ENCODE measurements at places on chromosomes 2 and 18. TPM values are rescaled to one million over a fixed set of nuclear protein-coding genes. Genes with fewer than 3 reads are reported as not detected.

LYPD6B gene
- 0.36 TPM for total RNA-seq

AMER3 gene
- not detected for total RNA-seq

NETO1 gene
- not detected for total RNA-seq

RNF152 gene
- 137 TPM for total RNA-seq

ABCG8 gene
- total RNA-seq: not detected

DYNC2LI1 gene
- total RNA-seq: 11.1 TPM

CYTIP gene
- 0.27 TPM for total RNA-seq

IL36B gene
- total RNA-seq: not detected

TIA1 gene
- 121 TPM for total RNA-seq

VWC2L gene
- not detected for total RNA-seq

FHOD3 gene
- total RNA-seq: 9.9 TPM

RPRD1A gene
- 45.2 TPM for total RNA-seq

DOCK10 gene
- 14.3 TPM for total RNA-seq

DTNA gene
- 3.7 TPM for total RNA-seq

FN1 gene
- total RNA-seq: 30,644 TPM

MTLN gene
- 17.3 TPM for total RNA-seq

KLHL41 gene
- 1.4 TPM for total RNA-seq

ANKRD62 gene
- not detected for total RNA-seq

ELOA2 gene
- not detected for total RNA-seq

CD8B gene
- not detected for total RNA-seq

VIL1 gene
- not detected for total RNA-seq

TRIM54 gene
- total RNA-seq: not detected

RETSAT gene
- total RNA-seq: 36.3 TPM

All from chondrocyte (in vitro differentiated cells).